IMR-90 (cell line): ENCODE measurements at places on chromosomes 1 and 21. TPM values are rescaled to one million over a fixed set of nuclear protein-coding genes. Genes with fewer than 3 reads are reported as not detected.

NTMT2 gene
- not detected in 2 replicates for total RNA-seq

PTAFR gene
- total RNA-seq, result under 0.01 and 0.18 TPM in 2 replicates

CADM3 gene
- not detected in 2 replicates for total RNA-seq

DENND2C gene
- 2.2 and 3.1 TPM in 2 replicates for total RNA-seq

KRTAP7-1 gene
- total RNA-seq, result not detected in 2 replicates

DNA sequence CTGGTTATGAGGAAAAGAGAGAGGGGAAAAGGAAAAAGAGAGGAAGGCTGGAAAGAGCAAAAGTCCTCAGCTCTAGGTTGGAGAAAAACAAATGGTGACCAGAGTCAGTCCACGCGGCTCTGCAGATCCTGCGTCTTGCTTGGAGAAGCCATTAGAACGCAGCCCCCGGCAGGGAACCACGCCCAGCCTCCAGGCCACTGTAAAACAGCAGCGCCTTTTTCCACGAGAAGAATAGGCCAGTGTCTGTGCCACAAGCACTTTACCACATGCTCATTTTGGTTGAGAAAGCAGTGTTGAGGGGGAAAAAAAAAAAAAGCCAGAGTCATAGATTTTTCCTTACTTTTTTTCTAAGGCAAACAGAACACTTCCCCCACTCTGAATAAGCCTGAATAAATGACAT, 846.9 kb upstream of the ADAMTS5 start:
- H3K36me3 ChIP-seq, result no peaks in the 10 kb centered on the region
- peak overlapping the region; percentile 75 for H3K27ac ChIP-seq
- no peak for DNase-seq
- no peaks in the 10 kb centered on the region for H3K27me3 ChIP-seq
- no peak overlapping the region for H3K4me3 ChIP-seq
- H3K4me1 ChIP-seq, result peaks cover 11% of the 10 kb centered on the region

GRCh38 chr1:101136739-101137138, 100.1 kb upstream of the S1PR1 start:
- H3K27ac ChIP-seq, result no peak overlapping the region
- no peak overlapping the region for H3K4me3 ChIP-seq
- H3K4me1 ChIP-seq, result peaks cover 3% of the 10 kb centered on the region
- peak; percentile 19 for DNase-seq

GRCh38 chr1:59057211-59057694, 239.6 kb upstream of the FGGY start:
- H3K4me1 ChIP-seq, result peaks cover 2% of the 10 kb centered on the region; the same call in 1 of the 2 replicates
- H3K36me3 ChIP-seq, result no peaks in the 10 kb centered on the region
- H3K4me3 ChIP-seq, result no peak overlapping the region
- peak; percentile 93 for DNase-seq
- H3K27ac ChIP-seq, result no peak overlapping the region

DNA sequence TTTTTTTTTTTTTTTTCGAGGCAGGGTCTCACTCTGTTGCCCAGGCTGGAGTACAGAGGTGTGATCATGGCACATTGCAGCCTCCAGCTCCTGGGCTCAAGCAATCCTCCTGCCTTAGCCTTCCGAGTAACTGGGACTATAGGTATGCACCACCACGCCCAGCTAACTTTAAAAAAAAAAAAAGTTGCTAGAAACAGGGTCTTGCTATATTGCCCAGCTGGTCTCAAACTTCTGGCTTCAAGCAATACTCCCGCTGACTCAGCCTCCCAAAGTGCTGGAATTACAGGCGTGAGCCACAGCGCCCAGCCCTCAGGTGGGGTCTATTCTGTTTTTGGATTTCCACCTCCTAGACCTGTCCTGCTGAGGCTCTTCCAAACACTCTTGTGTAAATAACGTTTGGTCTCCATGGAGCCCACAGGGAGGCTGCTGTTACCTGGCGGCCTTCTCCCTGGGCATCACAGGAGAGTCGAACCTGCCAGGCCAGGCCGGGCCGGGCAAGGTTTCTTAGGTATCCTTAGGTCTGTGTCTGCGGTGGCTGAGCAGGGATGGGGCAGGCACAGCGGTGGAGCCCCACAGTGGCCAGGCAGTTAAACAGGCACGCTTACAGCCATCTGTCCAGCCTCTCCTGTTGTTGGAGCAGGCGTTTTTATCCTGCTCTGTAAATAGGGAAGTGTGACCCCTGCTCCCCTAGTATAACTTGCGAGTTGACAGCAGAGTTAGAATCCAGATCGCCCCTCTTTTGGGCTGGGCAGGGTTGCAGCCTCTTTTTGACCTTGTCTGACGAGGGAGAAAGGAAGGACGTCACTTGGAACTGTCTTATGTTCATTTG, 18.8 kb downstream of the PLEKHM2 start:
- H3K27me3 ChIP-seq, result no peaks in the 10 kb centered on the region
- H3K36me3 ChIP-seq, result peaks cover 4% of the 10 kb centered on the region; the same call in 1 of the 2 replicates
- H3K27ac ChIP-seq, result peak overlapping the region; percentile 59; the same call in 1 of the 2 replicates
- H3K4me1 ChIP-seq, result peaks cover 16% of the 10 kb centered on the region; the same call in 1 of the 2 replicates

DNA sequence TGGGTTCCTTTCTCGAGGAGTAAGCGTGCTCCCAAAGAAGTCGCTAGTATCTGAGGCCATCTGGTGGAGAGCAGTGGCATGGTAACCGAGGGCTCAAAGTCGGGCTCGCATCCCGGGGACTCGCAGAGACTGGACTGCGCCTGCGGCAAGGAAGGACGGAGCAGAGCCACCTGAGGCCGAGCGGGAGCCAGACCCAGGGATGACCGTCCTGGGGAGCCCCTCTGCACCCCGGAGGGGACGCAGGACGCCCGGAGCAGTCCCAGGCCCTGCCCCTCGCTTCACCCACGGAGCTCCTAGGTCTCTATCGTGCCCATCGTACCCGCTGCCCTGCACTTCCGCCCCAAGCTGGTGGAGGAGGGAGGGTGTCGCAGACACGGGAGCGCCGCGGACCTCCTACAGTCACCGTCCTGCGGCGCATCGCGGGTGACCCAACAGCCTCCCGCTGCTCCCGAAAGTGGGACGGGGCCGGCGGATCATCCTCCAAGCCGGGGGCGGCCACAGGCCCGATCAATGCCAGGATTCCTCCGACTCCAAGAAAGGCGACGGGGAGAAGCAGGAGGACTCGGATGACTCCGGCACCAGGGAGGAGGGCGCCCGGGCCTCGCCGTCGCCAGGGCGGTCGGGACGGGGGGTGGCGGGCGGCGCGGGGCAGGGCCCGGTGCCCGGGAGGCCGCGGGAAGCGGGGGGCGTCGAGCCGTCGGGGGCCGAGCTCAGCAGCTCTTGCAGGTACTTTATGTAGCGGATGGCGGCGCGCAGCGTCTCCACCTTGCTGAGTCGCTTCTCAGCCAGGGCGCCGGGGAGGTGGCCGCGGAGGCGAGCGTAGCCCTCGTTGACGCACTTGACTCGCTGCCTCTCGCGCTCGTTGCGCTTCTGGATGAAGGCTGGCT, 2.3 kb upstream of the CACNA1S start:
- peaks cover 2% of the 10 kb centered on the region; the same call in 1 of the 2 replicates for H3K4me1 ChIP-seq
- peak overlapping the region; percentile 67 for H3K4me3 ChIP-seq
- no peaks in the 10 kb centered on the region for H3K36me3 ChIP-seq
- peak; percentile 89 for DNase-seq
- no peak overlapping the region; the same call in 1 of the 2 replicates for H3K27ac ChIP-seq
- peaks cover 54% of the 10 kb centered on the region for H3K27me3 ChIP-seq

- peaks cover 2% of the 10 kb centered on the region; the same call in 1 of the 2 replicates for H3K4me1 ChIP-seq
- peaks cover 6% of the 10 kb centered on the region for H3K36me3 ChIP-seq
- peak; percentile 33 for DNase-seq
- H3K27me3 ChIP-seq, result no peaks in the 10 kb centered on the region
- no peak overlapping the region for H3K4me3 ChIP-seq
- H3K27ac ChIP-seq, result no peak overlapping the region
These were observed 115.1 kb upstream of the TMEM51 start for GRCh38 chr1:15038232-15039016.

GRCh38 chr1:214351551-214352277, 70.8 kb downstream of the SMYD2 start:
- no peak overlapping the region for H3K4me3 ChIP-seq
- H3K4me1 ChIP-seq, result peaks cover 12% of the 10 kb centered on the region
- DNase-seq, result no peak
- H3K27me3 ChIP-seq, result no peaks in the 10 kb centered on the region
- no peak overlapping the region for H3K27ac ChIP-seq

DNA sequence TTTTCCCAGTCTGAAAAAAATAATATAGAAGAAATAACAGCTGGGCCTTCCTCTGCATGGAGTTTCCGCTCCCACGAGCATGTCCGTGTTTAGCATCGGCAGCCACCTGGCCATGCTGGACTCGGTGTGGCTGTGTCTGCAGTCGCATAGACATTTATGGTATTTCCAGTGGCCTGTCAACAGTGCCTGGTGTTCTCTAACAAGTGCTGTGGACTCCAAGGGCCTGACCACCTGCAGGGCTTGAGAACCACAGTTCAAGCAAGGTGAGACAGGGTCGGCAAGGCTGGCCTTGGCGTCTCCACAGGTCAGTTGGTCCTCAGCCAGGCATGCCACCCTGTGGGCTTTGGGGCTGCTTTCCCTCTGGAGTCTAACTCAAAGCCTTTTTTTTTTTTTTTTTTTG, 124.8 kb downstream of the PGBD5 start:
- H3K4me1 ChIP-seq, result no peaks in the 10 kb centered on the region
- no peaks in the 10 kb centered on the region for H3K36me3 ChIP-seq
- DNase-seq, result no peak
- H3K27ac ChIP-seq, result no peak overlapping the region
- peaks cover 2% of the 10 kb centered on the region; the same call in 1 of the 2 replicates for H3K27me3 ChIP-seq

GRCh38 chr1:90973897-90974798, 47.7 kb downstream of the ZNF644 start:
- no peaks in the 10 kb centered on the region for H3K27me3 ChIP-seq
- 0 out of 2 replicates have a peak, but pooled peaks cover 2% of the 10 kb centered on the region for H3K4me1 ChIP-seq
- no peak overlapping the region for H3K4me3 ChIP-seq

GRCh38 chr1:181100015-181100905, 11.8 kb downstream of the IER5 start:
- no peaks in the 10 kb centered on the region for H3K36me3 ChIP-seq
- peaks cover 46% of the 10 kb centered on the region for H3K4me1 ChIP-seq
- no peaks in the 10 kb centered on the region for H3K27me3 ChIP-seq
- no peak for DNase-seq
- peak overlapping the region; percentile 7; the same call in 1 of the 2 replicates for H3K27ac ChIP-seq

DNA sequence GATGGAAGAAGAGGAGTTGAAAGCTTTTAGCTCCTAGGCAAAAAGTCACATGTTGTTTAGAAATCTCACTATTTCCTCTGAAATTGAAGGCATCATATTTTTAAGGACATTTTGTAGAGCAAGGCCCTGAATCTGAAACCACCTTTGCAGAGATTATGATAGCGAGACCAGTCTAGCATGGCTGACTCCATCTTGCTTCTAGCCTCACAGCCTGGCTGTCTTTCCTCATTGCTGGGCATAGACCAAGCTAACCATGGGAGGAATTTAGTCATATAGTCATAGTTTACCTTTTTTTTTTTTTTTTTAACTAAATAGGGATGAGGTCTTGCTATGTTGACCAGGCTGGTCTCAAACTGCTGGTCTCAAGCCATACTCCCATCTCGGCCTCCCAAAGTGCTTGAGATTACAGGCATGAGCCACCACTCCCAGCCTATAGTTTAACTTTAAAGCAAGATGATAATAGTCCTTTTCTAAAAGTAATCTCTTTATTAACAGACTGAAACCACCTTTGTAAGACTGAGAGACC, 42.2 kb upstream of the ZNF326 start:
- no peaks in the 10 kb centered on the region for H3K27me3 ChIP-seq
- peaks cover 14% of the 10 kb centered on the region for H3K4me1 ChIP-seq
- H3K27ac ChIP-seq, result peak overlapping the region; percentile 85
- H3K36me3 ChIP-seq, result no peaks in the 10 kb centered on the region
- DNase-seq, result peak; percentile 37

- peak; percentile 69 for DNase-seq
- H3K27ac ChIP-seq, result no peak overlapping the region
- peaks cover 14% of the 10 kb centered on the region for H3K36me3 ChIP-seq
These were observed 3.1 kb downstream of the C1orf216 start for GRCh38 chr1:35715568-35716002.

DNA sequence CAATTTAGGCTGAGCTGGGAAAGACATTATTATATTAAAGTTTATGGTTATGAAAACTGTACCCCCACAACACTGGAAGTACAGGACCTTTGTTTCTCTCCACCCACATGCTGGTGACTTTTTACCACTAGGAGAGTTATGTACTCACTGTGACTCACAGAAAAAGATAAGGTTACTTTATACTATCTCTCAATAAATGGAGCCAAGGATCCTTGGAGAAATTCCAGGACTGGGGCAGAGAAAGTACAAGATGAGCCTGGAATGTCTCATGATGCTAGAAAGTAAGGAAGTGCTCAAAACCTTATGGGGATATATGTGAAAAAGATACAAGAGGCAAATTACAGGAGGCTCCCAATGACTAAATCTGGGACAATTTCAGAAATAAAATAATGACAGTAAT, 63.9 kb upstream of the C1orf105 start:
- no peak overlapping the region for H3K4me3 ChIP-seq
- H3K4me1 ChIP-seq, result peaks cover 16% of the 10 kb centered on the region
- no peak overlapping the region for H3K27ac ChIP-seq
- no peaks in the 10 kb centered on the region for H3K36me3 ChIP-seq
- peak; percentile 92 for DNase-seq
- no peaks in the 10 kb centered on the region for H3K27me3 ChIP-seq

DNA sequence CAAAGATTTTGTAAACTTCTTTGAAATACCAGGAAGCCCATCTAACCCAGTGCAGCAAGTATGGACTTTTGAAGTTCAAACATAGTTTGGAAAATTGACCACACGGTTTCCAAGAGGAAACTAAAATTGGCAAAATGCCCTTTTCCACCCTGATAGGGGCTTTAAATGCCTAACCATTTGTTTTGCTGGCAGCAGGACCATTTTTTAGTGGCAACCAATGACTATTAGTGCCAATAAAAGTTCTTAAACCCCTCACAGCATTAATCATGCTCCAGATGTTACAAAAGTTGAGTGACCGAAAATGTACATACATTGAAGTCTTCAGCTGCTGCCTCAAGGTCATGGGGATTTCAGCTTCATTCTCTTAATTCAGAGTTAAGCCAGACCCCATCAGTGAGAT, 46.4 kb upstream of the ENAH start:
- no peak overlapping the region for H3K27ac ChIP-seq
- H3K36me3 ChIP-seq, result no peaks in the 10 kb centered on the region
- H3K27me3 ChIP-seq, result no peaks in the 10 kb centered on the region
- no peak for DNase-seq
- no peak overlapping the region for H3K4me3 ChIP-seq
- peaks cover 21% of the 10 kb centered on the region for H3K4me1 ChIP-seq

DNA sequence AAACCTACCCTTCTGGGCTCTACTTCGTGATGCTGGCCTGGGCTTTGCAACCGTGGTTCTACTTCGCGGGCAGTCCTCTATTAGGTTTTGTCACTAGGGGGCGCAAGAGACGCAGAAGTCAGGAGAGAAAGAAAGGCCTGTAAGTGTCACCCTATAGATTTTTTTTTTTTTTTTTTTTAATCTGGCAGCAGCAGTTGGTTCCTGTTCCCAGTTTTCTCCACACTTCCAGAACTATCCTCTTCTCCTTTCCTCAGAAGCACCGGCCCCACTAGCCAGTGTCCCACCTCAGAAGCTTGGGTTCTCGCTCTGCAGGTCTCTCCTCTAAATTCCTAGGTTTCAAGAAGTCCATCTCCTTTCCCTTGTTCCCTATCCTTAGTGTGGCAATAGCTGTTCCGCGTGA, 9.1 kb upstream of the LCE2D start:
- no peak overlapping the region for H3K27ac ChIP-seq
- no peaks in the 10 kb centered on the region for H3K36me3 ChIP-seq
- no peaks in the 10 kb centered on the region for H3K4me1 ChIP-seq
- H3K27me3 ChIP-seq, result no peaks in the 10 kb centered on the region
- H3K4me3 ChIP-seq, result no peak overlapping the region
- DNase-seq, result peak; percentile 33
